ENCODE measurements at places on chromosomes 6 and 20.

DNA sequence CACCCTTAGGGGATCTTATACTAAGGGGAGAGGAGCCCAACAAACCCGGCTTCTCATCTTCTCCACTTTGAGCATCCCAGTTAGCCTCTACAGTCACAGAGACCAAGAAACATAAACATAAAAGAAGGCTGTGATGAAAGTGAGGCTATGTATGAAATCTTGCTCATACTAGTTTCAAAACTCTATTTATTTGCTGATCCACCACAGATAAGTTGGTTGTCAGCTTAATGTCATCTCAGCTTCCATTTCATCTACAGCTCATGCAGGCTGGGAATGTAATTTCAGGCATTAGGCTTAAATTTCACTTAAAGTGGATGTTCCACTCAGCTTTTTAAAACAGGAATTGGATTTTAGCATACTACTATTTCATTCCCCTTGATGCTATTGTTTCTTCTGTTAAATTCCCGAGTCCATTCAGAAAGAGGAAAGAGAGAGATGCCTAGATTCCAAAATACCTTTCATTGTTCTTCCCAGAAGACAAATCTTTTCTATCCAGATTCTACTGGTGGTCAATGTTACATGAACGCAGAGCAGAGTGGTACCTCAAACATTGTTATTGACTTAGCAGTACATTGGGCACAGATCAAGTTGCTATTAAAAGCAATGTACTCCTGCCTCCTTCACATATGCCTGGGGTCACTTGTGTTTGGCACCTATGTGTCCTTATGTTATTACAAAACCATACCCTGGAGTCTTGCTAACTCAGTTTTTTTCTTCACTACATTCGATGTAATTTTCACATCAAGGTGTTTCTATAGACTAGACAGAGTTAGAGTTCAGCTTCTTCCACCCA is 149.0 kb downstream of the HACE1 start:
- DNase-seq, result no peak

- no peak for DNase-seq
Observed at GRCh38 chr20:52761867-52762266, 210.3 kb upstream of the TSHZ2 start.

- DNase-seq, result no peak
Observed at GRCh38 chr20:63787302-63787701, 43.8 kb downstream of the ZBTB46 start.

DNA sequence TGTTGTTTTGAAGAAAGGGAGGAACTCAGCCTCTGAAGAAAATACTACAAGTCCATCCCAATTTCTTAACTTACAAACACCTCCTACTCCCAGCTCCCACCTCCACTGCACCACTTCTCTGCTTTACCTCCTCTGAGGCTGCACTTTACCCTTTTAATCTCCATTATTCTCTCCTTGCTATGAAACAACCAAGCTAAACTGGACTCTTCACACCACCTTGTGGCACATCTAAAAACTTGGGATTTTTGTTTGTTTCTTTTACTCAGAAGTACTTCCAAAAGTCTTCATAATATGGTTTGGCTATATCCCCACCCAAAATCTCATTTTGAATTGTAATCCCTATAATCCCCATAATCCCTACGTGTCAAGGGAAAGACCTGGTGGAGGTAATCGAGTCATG is 142.2 kb downstream of the MOXD1 start:
- DNase-seq, result no peak

Data from coronary artery (tissue), 2 donors.